Activated CD4-positive, alpha-beta T cell treated with anti-CD3 and anti-CD28 coated beads for 36 hours (primary cell): ENCODE measurements at places on chromosomes 6 and 20.

DNA sequence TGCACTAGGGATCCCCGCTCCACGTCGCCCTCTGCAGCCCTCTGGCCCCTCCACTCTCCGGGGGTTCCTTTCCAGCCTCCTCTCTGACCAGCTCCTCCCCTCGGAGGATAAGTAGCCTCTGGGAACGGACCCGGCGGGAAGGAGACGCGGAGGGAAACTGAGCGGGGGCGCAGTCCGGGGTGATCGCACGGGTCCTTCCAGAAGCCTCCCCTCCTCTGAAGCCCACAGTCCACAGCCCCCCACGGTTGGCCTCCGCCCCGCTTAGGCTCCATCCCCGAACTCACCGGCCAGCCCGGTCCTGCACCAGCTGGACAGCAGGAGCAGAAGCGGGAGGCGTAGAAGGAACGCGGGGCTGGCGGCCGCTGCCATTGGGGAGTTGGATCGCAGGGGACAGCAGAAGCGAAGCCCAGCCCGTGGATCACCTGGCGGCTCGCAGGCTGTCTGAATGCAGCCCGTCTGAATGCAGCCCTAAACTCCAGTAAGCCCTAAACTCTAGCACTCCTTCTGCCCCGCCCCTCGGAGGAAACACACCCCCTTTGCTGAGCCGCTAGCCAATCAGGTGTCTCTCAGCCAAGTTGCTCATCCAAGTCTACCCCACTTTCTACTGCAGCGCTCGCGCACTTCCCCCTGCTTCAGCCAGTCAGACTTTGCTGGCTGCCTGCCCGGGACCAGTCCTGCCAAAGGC lies at the start of gene RAET1G:
RAET1G (minus strand) TSS at position 480 of the 685 bp plus-strand sequence; CDS start at position 369, 111 bp downstream.
- DNase-seq: peak; percentile 90

DNA sequence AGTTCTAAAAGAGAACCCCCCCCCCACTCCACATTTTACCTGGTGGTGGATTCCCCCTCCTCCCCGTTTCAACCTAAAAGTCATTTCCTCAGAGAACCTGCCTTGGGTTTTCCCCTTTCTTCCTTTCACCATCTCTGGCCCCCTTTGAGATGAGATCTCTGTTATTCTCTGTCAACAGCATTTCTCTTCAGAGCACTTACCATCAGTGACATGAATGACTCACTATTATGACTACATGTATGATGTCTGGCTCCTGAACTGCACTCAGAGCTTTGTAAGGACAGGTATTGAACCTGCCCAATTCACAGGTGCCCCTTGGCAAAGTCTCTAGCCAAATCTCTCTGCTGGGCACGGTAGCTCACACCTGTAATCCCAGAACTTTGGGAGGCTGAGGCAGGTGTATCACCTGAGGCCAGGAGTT lies 61.4 kb upstream of the JARID2 start:
- peak; percentile 62 for DNase-seq

GRCh38 chr6:121549736-121550135 lies 114.3 kb downstream of the GJA1 start:
- no peak for DNase-seq

- no peak for DNase-seq
Measured at GRCh38 chr6:106316375-106316766, 9.2 kb downstream of the ATG5 start.

DNA sequence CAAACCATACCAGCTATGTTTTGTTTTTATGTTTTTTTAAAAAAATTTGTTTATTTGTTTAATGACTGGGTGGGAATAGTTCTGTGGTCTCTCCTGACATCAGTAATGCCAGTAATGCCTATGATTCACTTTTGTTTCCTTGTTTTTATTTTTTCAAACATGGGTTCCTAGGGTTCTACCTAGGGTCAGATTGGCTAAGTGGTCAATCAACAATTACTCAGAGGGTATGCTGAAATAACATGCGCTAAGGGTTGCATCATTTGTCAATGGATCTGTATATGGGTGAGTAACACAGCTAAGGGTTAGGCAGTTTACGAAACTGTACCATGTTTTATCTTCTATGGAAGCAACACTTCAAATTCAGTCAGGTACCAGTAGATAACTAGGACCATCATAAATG lies 583.8 kb upstream of the GJE1 start:
- no peak for DNase-seq

GRCh38 chr6:124561635-124562130 lies 400.6 kb upstream of the RNF217 start:
- DNase-seq: no peak

DNA sequence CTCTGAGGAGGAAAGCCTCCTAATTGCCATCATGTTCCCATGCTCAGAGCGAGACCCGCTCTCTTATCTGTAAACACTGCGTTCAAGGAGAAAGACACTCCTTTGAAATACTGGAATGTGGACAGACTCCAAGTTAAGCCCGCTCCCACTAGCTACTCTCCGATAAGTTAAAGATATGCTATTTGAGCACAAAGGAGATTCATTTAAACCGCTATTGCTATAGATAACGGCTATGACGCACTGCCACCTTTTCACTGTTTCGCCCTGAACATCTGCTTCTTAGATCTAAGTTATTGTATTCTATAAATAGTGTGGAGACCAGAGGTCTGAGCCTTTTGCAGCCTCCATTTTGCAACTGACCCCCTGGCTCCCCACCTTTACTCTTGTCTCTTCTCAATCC lies 82.3 kb downstream of the GPX5 start:
- no peak for DNase-seq

DNA sequence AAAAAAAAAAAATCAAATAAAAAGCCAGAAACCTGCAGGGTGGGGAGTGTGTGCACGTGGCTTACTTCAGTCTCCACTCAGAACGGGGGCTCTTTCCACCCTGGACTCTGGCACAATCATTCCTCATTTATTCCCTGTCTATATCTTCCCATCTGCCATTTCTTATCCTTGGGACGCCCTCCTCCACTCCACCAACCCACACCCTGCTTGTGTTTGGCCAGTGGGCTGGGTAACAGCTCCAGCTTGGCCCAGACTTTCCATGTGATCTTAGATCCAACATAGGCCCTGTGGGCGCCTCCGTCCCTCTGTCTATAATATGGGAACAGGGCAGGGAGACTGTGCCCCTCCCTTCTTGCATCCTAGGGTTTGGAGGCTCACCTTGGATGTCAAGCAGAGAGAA lies 68.1 kb downstream of the CD40 start:
- no peak for DNase-seq

DNA sequence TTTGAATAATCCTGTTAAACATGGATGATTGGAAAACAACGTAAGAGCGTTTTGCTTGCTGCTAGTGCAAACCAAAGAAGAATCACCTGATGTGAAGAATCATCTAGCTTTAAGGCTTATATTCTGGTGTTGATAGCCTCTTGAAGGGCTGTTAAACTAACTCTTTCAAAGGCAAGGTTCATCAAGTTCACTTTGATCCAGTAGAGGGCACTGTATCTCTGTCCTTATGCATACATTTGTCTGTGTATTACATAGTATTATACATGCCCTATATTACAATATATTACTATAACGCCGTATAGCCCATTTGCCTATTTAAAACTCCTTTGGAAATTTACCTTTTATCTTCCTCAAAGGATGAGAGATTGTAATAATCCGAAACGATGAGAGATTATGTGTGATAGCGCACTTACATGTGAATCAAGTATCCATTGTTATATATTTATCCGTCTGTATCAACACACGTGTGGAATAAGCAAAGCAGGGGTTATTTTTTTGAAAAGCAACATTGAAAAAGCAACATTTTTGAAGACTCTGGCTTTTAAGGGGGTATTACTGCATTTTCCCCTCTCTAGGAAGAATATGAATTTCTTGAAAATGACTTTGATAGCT lies 50.8 kb upstream of the NRN1 start:
- no peak for DNase-seq

- DNase-seq: no peak
Measured at GRCh38 chr6:145559836-145560235, 175.5 kb downstream of the EPM2A start.

DNA sequence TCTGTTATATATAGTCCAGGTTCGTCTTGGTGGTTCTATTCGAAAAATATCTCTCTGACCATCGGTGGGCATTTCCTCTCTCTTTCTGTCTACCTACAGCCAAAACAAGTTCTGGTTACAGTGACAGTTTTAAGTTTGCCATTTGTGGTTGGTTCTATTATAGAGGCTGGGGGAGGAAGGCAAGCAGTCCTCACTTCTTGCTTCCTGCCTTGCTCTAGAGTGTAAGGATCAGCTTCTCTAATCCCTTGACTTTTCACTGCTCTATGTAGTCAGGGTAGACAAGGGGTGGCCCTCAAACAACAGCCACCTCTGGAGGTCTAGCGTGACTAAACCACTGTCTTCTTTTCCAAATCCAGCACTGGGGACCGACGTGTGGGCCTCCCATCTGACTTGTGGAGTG lies 16.1 kb downstream of the E2F3 start:
- no peak for DNase-seq

GRCh38 chr6:89986650-89987074 lies 92.4 kb downstream of the GJA10 start:
- DNase-seq: no peak

DNA sequence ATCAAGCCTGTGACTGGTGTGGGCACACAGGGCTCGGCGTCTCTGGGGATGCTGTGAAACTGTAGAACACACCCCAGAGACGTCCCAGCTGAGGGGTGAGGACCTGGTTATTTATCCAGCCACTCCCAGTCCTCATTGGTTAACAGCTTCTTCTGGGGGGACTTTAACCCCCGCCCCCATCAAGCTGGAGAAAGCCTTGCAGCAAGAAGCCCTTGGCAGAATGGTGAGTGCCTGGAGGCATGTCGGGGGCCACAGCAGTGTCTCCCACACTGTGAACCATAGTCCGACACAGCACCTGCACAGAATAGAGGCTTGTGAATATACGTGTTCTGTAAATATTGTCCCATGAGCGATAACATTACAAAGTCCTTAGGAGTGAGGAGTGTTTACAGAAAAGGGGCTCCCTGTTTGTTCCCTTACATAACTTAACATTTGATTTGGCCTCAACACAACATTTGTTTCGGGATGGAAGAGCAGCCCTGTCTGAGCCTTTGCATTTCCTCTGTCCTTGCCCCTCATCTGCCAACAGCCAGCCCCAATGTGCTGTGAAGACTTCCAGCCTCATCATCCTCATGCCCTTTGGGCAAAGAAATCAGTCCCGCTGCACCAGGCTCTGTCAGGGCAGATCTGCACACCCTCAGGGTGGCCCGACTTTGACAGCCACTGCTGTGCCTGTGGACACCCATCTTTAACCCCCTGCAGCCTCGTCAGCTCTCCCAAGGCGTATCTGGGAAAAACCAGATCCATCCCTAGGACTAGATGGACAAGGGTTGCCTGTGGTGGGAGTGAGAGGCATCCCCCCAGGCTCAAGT lies 2.2 kb upstream of the RRBP1 start:
- no peak for DNase-seq

- DNase-seq: peak; percentile 61
Measured at GRCh38 chr6:5950361-5950785, 56.4 kb downstream of the NRN1 start.

GRCh38 chr6:166785131-166785530 lies 158.1 kb upstream of the RPS6KA2 start:
- no peak for DNase-seq

- DNase-seq: no peak
Measured at GRCh38 chr6:149130090-149130489, 187.4 kb upstream of the TAB2 start.

- no peak for DNase-seq
Measured at GRCh38 chr20:59723607-59724456, 119.5 kb downstream of the PHACTR3 start.

GRCh38 chr6:108959972-108960582 lies 111.9 kb downstream of the ARMC2 start:
- DNase-seq: no peak

DNA sequence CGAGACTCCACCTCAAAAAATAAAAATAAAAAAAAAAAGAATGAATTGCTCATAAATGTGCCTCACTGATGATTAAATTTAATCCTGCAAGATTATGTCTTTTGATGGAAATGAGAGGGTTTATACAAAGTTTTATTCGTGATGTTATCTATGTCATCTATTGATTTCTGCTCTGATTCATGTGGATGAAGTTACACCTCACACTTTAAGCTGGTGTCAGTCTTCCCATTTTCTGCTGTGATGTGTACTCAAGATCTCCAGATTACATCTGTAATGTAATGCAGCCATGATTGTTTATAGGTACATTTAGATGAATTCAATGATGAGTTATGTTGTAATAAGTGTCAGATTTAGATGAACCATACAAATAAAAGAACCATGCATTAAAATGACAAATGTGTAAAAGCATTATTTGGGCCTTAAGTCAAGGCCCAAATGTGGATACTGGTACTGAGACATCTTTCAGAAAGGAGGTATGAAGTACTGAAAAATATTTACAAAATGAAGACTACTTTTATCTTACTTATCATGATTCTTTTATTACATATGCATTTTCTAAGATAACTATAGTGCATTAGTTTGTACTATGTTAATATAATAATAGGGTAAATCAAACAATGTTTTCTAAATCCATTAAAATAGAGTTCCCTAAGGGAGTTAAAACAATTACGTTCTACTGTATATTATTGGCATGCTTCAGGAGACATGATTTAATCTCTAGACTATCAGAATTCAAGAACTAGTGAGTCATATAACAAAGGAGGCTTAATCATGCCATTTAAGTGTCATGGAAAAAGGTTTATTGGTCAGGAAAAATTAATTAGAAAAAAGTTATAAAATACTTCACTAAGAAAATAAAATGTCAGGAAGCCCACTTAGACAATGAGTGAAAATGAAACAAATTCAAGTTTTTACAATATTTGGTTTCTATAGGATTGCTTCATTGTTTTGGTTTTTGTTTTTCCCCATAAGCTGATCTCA lies 34.5 kb downstream of the HCRTR2 start:
- DNase-seq: no peak

DNA sequence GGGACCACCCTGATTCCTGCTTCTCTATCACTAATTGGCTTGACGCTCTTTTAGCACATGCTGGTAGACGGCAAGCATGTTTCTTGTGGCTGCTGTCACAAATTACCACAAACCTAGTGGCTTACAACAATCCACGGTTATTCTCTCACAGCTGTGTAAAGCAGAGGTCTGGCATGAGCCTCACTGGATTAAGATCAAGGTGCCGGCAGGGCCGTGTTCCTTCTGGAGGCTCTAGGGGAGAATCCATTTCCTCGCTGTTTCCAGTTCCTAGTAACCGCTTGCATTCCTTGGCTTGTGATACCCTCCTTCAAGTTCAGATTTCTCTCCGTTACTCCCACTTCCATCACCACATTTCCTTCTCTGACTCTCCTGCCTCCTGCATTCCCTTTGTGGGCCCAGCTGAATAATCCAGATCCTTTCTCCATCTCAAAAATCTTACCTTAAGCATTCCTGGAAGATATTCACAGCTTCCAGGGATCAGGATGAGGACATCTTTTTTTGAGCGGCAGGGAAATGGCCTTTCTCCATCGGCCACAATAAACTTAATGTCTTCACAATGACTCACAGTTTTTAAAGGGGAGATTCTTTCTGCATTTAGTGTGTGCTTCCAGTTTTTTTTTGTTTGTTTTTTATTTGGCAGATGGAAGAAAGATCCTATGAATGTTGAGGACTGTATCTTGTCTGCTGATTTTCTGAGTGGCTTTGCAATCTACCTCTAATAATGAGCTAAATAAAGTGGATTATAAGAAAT lies 39.9 kb downstream of the BMP6 start:
- no peak for DNase-seq
